ENCODE measurements at places on chromosomes 6 and 20.

DNA sequence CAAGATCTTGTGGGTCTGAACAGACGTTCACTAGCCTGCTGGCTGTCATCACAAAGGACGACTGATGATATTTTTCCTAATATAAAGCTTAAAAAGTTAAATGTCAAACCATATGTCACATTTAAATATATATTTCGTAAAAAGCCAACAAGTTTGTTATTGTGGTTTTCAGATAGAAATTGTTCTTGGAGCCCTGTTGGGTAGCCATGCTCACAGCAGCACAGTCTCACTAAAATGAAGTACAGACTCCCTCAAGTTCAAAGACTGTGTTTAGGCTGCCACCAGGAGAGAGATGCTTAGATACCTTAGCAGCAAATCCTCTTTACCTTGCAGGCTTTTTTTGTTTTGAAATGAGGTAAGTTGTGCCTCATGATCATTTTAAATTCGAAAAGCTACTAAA lies 17.8 kb downstream of the EEF1E1 start:
- DNase-seq: no peak

DNA sequence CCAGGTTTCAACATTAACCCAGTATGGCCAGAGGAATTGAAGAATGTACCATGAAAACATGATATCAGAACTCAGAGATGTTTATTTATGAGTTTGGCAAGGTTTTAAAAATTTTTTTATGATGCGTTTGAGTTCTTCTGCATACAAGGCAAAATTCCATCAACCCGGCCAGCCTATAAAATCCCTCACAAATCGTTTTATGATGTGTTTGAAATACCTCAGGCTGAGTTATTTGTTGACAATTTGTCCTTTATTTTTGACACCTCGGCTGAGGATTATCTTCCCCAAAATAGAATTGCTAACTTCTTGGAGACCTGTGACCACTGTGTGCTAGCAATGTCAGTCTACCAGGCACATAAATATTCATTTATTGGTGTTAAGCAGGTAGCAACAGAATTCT lies 91.9 kb upstream of the SLC24A3 start:
- DNase-seq: no peak

DNA sequence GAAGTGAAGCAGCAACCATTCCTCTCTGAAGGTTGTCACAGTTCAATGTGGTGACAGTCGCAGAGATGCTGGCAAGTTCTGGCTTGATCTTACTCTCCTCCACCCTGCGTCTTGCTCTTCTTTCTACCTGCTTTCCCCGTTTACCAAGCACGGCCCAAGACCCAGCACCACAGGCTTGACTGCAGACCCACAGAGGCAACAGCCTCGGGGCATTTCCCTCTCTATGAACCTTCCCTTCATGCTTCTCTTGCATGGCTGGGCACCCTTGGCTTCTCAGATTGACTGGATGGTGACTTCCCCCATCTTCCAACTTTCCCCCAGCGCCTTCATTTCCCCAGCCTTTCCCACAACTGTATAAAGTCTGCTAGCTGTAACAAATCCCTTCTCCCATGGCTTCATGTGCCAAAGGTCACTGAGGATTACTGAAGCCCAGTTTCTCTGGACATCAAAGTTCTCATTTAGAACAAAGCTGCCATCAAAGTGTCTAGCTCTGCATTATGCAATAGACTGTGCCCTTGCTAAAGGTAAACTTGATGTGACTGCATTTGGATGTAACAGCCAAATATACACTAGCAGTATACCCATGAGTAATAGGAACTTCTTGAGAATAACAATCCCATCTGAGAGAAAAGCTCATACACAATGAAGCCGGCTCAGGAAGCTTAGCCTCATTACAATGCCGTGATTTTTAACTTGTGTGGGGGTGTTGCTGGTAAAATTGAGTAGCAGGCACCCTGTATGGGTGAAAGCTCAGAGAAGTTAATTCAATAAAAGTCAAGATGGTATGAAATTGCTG lies 723.1 kb upstream of the FLRT3 start:
- DNase-seq: no peak

GRCh38 chr6:43943099-43943766 lies 173.2 kb downstream of the VEGFA start:
- DNase-seq: no peak

- no peak for DNase-seq
These were observed 49.6 kb downstream of the DSTN start for GRCh38 chr20:17619351-17620093.

DNA sequence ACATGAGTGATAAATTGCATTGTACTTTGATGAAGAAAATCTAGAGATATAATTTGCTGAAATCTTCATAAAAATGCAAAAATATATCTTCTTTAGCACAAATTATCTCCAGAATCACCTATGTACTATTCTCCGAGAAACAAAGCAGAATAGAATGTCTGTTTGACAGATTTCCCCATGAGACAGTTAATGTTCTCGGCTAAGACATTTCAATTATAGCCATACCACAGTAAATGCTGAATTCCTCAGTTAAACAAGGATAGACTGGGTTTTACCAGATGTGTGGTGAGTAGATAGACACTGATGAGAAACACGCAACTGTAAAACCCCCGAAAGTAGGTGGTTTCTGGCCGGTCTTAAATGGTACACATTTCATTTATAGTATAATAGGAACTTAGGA lies 69.8 kb downstream of the SNAP25 start:
- no peak for DNase-seq

DNA sequence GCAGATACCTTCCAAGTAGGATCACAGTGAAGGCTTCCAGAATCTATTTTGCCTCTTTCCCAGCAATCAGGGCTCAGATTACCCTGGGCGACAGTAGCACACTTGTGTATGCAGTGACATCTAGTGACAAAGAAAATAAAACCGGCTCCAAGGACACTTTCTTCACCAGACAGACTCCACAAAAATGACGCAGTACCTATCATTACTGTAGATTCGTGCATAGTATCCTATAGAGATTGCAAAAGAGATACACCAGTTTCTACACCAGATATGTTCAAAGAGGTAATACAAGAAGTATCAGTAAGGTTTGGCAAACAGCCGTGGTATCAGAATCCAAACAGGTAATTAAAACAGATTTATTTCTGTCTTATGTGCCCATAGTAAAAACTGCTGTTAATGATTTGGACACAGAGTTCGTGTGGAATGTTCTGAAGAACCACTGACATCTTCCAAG lies 600.4 kb upstream of the JAG1 start:
- DNase-seq: no peak

GRCh38 chr6:145562771-145563615 lies 172.3 kb downstream of the EPM2A start:
- no peak for DNase-seq

- no peak for DNase-seq
These were observed 763 bp downstream of the BHLHE23 start for GRCh38 chr20:63005862-63006539.

- DNase-seq: no peak
These were observed 140 bp downstream of the ADA start for GRCh38 chr20:44651434-44651683.

DNA sequence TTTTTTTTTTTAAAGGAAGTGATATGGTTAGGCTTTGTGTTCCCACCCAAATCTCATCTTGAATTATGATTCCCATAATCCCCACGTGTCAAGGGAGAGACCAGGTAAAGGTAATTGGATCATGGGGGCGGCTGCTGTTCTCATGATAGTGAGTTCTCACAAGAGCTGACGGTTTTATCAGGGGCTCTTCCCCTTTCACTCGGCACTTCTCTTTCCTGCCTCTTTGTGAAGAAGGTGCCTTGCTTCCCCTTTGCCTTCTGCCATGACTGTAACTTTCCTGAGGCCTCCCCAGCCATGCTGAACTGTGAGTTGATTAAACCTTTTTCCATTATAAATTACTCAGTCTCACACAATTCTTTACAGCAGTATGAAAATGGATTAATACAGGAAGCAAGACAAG lies 64.3 kb downstream of the ZFP64 start:
- DNase-seq: no peak

GRCh38 chr6:90934081-90934480 lies 347.2 kb upstream of the MAP3K7 start:
- DNase-seq: no peak

DNA sequence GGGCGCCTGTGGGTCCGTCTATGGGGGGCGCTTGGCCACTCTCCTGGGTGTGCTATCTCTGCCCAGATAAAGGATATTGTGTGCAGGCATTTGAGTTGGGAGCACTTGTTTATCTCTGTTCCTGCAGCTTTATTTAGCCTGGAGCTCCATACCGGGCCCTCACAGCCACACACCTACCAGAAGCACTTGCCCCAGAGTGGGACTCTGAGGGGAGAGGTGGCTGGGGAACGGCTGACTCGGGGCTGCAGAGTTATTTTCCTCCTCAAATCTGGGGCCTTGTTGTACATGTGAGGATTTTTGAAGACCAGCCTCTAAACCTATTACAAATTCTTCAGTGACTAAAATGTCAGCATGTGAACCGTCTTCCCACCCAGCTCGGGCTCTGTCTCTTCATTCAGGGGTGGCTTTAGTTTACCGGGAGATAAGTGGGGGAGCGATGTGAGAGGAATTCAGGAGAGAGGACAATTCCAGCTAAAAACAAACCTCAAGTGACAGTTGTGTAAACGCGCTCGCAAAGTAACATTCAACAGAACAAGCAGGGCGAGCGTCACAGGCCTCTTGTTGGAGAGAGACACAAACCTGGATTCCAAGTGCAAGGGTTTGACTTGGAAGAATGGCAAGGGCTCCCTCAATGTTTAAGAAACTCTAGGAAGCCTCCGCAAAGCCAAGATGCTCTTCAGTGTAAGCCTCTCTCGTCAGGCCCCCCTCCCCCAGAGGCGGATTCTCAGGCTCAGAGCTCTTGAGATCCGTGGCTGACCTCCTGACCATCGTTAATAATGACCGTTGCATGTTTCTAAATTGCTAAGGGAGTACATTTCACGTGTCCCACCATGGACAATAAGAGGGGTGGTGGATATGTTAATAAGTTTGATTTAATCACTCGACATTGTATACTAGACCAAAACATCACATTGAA lies 548.9 kb downstream of the QKI start:
- DNase-seq: no peak

DNA sequence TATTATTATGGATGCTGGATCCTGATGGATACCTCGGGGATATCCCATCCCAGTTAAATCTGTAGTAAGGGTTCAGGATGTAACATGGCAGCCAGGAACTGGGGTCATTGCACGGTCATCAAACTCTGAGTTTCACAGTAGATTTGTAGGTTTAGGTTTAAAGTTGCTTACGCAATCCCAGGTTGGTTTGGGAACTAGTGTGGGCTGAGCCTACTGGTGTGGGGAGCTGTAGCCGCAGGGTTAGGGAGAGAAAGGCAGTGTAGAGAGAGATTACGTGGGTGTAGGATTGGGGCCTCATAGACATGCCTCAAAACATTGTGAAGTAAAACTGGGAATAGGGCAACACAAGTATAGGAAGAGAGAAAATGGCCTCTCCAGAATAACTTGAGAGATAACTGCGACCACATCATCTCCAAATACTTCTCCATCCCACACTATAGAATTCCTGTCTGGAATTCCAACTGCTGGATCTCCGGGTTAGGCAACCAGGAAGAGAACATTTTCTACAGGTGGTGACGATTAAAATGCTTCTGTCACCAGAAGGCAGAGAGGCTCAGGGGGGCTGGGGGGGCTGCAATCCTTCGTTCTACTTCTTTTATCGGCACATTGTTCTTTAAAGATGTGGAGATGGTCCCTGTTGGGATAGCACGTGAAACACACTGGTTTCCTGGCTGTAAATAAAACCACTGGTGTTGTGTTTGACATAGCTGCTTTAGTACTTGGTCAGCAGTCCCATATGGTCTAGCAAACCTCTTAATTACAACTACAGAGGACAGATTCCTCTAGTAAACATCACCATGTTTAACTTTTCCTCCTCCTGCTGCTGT lies 44.9 kb upstream of the TMEM170B start:
- DNase-seq: no peak

DNA sequence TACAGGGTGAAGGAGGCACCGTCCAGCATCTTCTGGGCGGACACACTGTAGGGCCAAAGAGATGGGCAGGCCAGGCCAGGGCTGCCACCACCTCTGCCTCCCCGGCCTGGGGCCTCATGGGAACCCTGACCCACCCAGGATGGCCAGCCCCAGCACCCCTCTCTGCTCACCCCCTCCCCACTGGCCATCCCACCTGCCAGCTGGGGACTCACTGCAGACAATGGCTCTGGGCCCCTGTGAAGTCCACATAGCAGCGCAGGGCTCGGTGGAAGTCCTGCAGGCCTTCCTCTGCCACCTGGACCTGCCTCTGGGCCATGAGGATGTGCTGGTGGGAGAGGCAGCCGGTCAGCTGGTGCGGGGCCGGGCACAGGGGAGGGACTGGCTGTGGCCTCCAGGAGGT lies 3.6 kb upstream of the C20orf144 start:
- no peak for DNase-seq

DNA sequence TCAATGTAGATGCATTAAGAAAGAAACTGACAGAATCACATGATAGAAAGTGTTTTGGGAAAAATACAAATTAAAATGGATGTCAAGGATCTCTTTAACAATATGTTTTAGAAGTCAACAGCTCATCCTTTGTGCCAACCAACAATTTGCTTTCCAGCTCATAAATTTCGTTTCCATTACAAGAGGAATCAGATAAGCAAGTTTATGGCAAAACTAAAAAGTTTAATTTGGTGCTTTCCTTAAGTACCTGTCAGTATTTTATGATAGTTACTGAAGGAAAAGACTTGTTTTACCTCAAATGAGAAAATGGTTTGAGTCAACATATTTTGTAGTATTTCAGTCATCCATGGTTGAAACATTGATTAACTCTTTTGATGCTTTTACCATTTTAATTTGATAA lies 130.0 kb downstream of the CDKAL1 start:
- no peak for DNase-seq

GRCh38 chr6:117603821-117604220 lies 1.5 kb upstream of the GOPC start:
- no peak for DNase-seq

DNA sequence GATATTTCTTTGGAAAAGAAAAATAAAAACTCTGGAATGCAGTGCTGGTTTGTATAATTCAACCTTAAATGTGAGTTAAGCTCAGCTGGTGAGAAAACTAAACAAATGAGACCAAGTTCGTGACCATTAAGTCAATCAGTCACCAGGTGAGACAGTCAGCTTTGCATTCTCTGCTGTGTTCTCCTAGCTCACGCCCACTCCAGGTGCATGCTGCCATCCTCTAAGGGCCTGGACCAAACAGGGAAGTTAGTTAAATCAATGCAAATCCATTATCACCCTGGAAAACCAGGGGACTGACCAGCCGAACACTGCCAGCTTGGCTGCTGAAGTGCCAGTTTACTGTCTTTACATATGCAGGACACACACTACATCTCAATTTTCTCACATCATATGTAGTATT lies 7.2 kb downstream of the TPBG start:
- DNase-seq: no peak

DNA sequence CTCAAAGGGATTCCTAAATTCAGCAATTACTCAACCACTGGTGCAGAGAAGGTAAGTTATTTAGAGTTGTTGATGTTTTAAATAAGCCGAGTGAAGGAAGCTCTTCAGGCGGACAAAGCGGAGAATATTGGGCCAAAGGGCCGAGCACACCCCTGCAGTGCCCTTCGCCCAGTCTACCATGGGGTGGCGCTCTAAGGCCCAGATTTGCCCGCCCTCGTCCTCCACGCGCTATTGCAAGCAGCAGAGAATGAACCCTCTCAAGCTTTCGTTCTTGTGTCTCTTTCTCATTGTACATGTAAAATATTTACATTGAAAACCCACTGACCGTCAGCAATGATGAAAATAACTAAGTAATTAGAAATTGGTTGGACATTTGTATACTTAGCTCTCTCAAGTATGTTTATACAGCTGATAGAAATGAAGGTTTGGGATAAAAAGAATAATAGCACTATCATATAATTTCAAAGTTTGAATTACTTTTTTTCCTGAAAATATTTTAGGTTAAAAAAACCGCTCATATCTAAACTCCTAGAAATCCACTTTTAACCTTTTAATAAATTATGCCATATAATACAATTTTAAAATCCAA lies 195.0 kb upstream of the CEP162 start:
- DNase-seq: no peak
